ENCODE measurements at places on chromosomes 2 and 18.

DNA sequence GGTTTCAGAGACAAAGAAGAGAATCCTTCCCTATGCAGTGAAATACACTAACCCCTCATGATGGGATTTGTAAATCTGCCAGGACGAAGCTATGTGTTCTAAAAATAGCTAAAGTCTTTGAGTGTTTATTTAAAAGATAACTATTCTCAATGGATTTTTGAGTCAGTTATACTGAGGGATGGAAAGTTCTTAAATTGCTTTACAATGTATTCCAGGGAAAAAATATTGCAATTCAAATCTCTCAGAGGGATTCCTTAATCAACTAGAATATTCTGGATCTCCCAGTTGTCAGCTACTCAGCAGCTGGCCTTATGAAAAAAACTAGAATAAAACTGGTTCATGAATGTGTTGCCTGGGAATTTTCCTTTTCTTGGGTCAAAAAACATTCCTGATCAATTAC, 312.4 kb downstream of the PLCL1 start:
- peak; percentile 49 for DNase-seq

DNA sequence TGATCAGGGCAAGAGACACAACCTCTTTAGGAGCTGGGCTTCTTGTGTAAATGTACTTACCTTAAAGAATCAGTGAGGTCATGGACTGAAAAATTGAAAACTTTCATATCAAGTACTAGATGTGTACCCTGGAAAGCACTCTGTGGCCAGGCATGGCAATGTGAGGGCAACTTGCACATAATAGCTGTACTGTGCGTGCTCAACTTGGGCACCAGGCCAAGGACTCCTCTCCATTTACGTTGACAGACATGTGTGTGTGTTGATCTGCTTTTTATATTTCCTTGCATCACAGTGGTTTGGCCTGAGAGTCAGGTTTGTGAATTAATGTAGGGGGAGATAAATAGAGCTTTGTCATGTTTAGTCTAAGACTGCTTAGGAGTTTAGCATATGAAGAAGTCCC, 669.5 kb upstream of the REG3G start:
- no peak for DNase-seq

DNA sequence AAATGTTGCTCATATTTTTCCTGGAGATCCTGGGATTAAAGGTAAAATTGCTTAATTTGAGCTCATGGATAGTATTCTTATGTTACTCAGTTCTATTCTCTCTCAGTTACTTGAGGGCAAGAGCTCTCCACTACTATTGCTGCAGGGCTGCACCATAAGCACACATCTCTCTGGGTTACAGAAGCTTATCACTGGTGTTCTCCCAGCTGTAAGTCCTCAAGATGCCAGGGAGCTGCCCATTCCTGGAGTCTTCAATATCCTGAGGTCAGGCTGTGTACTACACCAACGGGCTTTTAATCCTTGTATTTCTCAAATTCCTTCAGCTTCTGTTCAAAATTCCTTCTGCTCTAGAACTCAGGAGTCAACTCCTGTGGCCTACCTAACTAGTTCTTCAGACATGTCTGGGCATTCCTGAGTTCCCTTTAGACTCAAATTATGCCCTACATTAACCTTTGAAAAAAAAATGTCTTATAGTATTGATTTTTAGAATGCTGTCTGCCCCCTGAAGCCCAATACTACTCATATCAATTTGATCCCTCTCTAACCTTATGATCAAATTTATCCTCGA, 17.7 kb upstream of the COBLL1 start:
- DNase-seq: no peak

- DNase-seq: no peak
These were observed at the start of gene GPR55 for GRCh38 chr2:230924470-230925341. Gene GPR55, minus strand, starts transcription at chr2:230925242. Its CDS starts 14,280 bp downstream, at chr2:230910962.

GRCh38 chr2:163347982-163348856, 387.6 kb downstream of the FIGN start:
- DNase-seq: peak; percentile 92

Data from adipocyte (in vitro differentiated cells).